A549 treated with GW870086 at 1 μM for 4 hours (cell line): ENCODE measurements at places on chromosomes 13 and 19. TPM values are rescaled to one million over a fixed set of nuclear protein-coding genes. Genes with fewer than 3 reads are reported as not detected.

CFD gene
- 11.2 to 22.1 TPM (median 21.4 TPM) in 5 replicates for total RNA-seq

CLEC4M gene
- total RNA-seq = not detected in 5 replicates

EEF2 gene
- total RNA-seq = 859 to 1,088 TPM (median 1,044 TPM) in 5 replicates

PDX1 gene
- total RNA-seq = 0.05 to 0.22 TPM (median 0.07 TPM) in 4 of 5 replicates, not detected in the other

EXOC3L2 gene
- total RNA-seq = 1.2 to 2.3 TPM (median 1.7 TPM) in 5 replicates

PSG4 gene
- total RNA-seq = 0.71 to 1.5 TPM (median 0.78 TPM) in 5 replicates

FFAR2 gene
- not detected in 5 replicates for total RNA-seq

FCHO1 gene
- 18.0 to 19.7 TPM (median 19.0 TPM) in 5 replicates for total RNA-seq

MAST1 gene
- total RNA-seq = 0.89 to 3.0 TPM (median 2.4 TPM) in 5 replicates
